Cardiac septum (tissue), 1 donor: ENCODE measurements at places on chromosomes 5 and 9. TPM values are rescaled to one million over a fixed set of nuclear protein-coding genes. Genes with fewer than 3 reads are reported as not detected.
A peak's percentile ranks its signal among the peaks of the same experiment; 100 is the strongest.

DNA sequence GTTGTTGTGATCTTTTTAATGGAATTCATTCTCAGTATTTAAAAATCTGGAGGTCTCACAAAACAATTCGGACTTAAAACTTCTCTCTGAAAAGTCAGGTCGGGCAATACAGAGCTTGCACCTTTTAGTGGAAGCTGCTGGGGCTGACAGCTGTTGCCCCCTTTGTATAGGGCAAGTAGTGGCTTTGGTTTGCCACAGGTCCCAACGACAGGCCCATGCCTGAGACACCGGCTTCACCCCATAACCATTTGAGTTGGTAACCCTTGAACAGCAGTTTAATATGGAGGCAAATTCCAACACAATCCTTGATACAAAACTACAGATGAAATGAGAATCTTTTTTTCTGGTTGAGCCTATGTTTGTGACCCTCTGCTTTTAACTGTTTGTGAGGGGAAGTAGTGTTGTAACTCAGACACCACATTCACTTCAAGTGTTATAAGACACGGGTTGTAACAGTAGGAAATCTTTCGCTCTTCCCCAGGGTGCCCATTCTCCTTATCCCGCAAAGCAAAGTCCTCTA is 752 bp upstream of the GLRX start:
- DNase-seq: peak; percentile 54

DNA sequence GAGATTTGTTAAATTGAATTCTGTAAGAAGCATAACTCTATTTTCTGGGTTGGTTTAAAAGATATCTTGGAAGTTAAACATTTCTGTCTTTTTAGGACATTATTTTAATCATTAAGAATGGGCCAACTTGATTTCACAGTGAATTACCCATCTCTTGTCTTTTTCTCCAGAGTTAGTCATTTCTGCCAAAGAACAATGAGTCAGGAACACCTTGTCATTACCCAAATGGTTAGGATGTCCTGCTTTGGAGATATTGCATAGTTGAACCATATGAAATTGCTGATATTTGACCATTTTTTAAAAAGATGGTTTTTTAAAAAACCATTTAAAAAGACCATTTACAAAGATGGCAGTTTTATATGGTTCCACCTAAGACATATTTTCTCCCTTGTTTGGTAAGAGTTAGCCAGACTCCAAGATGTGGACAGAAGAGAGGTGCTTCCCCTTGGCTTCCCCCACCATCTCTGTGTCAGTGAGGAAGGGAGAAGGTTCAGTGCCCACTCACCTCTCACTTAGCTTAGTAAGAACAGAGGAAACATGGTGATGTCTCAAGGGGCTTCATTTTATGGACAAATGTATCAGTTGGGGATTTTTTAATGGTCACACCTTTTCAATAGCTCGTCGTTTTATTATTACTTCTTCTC is 103.0 kb downstream of the PCSK1 start:
- no peak for DNase-seq

- no peak for DNase-seq
Measured at GRCh38 chr5:89441965-89442364, 559.0 kb upstream of the MEF2C start.

GRCh38 chr5:127757576-127757975 is 54.4 kb downstream of the CCDC192 start:
- no peak for DNase-seq

DNA sequence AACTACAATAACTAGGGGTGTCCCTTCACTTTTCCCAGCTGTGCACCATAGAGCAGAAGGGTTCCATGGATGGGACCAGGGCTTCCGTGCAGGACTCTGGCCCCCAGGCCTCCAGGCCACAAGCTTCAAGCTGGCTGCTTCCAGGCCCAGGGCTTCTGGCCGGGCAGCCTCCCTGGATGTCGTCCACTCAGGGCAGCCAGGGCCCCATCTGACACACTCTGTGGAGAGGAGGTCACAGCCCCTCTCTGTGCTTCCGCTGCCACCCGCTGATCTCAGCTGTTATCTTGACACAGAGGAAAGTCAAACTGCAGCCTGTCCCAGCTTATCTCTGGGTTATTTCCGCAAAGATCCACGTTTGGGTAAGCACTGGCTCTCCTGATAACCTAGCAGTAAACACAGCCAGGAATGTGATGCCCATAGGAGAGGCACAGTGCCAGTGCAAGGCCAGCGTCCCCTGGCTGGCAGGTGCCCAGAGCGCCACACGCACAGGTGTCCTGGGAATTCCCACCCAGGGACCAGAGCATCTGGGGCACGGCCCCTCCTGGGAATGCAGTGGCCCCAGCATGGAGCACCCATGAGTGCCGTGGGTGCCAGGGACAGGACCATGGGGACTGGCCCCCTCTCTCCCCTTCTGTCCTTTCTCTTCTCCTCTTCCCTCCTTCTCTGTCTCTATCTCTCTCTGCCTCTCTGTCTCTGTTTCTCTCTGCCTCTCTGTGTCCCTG is 15.6 kb upstream of the SLC6A19 start:
- no peak for DNase-seq

DNA sequence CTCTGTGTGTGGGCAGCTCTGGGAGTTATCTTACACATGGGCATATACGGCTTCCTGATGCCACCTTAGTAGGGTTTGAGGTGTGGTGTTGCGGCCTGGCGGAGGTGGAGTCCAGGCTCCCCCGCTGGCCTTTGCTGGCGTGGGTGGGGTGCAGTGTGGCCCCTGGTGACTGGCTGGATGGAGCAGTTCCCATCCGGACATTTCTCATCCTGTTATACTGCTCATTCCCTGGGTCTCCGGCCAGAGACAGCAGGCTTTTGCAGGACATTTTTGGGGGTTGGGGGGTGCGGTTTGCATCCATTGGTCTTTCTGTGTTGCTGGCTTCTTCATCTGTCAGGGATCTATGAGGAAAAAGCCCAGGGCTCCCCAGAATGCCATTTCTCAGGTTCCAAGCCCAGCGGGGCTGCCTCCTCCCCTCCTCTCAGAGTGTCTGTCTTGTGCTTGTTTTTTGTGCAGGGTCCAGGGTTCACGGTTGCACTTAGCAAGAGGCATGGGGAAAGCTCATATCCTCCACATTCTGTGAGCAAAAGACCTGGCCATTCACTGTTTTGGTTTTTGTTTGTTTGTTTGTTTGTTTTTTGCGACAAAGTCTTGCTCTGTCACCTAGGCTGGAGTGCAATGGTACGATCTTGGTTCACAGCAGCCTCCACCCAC is 22.3 kb downstream of the NDUFS6 start:
- peak; percentile 56 for DNase-seq

DNA sequence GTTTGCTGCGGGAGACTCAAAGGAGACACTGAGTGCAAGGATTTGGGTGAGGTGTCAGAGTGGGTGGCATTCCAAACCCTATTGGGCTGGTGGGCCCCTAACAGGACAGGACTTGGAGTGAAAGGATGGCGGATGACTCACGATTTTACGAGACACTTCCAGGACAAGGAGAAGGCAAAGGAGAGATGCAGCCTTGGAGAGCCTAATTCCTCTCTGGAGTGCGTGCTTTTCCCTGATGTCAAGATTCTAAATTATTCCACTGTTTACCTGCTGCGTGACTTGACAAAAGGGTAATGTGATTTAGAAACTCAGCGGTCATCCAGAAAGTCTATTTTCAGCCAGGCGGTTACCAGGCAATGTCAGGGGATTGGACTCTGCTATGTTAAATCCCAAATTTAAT is 41.6 kb upstream of the CD180 start:
- DNase-seq: no peak

DNA sequence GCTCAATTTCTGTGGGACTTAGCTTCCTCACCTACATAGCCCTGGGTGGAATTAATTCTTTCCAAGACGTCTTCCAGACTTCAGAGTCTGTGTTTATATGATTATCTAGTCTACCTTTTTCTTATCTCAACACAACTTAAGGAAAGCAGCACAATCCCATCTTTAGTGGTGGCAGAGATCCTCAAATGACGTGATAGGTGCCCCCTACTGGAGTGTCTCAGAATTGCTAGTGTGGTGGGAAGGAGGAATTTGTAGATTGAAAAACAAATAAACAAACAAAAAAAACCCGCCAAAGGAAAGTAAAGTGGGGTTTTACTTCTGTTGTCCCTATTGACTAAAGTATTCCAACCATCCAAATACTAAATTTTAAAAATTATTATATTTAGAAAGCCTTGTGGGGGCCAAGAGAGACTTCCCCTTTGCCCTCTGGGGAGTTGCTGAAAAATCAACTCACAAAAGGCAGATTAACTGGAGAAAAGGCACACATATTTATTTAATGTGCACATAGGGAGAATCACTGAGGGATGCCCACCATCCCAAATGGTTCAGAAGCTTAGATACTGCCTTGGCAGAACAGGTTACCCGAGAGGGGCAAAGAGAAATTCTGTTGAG is 283.3 kb downstream of the TMEM167A start:
- DNase-seq: no peak

Gene IFNA2
- total RNA-seq: not detected

Gene SPZ1
- not detected for total RNA-seq

Gene C7
- 84.1 TPM for total RNA-seq

Gene LURAP1L
- 2.6 TPM for total RNA-seq
